ENCODE measurements at places on chromosomes 6 and 20.

DNA sequence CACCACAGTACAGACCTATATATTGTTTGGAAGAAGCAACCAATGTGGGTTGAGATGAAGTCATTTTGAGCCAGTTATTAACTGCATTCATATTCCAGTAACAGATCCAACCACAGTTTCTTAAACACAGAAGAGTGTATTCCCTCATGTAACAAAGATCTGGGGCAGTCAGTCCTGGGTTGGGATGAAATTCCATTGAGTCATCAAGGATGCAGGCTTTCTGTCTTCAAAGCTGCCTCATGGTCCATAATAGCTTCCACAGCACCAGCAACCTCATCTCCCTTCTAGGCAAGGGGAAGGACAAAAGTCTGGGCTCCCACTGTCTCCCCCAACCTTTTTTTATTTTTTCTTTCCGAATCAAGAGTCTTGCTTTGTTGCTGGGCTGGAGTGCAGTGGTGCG lies 2.9 kb upstream of the SOD2 start:
- DNase-seq = no peak

- DNase-seq = no peak
These were observed 462.9 kb downstream of the ADGRB3 start for GRCh38 chr6:69097948-69098347.

DNA sequence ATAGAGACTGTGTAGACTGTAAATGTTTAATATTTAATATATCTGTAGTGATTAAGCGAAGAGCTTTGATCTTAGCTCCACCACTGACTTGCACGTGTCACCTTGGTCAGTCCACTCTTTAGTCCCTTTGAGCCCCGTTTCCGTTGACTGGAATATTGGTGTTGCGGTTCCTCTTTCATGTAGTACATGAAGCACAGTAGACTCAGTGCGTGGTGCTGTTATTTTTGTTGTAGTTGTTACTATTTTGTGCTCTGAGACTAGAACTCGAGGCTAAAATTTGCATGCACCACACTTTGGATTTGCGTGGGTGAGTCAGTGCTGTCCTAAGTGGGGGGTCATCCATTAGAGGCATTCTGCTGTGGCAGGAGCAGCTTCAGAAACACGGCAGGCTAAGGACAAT lies 291.4 kb downstream of the QKI start:
- DNase-seq = no peak

DNA sequence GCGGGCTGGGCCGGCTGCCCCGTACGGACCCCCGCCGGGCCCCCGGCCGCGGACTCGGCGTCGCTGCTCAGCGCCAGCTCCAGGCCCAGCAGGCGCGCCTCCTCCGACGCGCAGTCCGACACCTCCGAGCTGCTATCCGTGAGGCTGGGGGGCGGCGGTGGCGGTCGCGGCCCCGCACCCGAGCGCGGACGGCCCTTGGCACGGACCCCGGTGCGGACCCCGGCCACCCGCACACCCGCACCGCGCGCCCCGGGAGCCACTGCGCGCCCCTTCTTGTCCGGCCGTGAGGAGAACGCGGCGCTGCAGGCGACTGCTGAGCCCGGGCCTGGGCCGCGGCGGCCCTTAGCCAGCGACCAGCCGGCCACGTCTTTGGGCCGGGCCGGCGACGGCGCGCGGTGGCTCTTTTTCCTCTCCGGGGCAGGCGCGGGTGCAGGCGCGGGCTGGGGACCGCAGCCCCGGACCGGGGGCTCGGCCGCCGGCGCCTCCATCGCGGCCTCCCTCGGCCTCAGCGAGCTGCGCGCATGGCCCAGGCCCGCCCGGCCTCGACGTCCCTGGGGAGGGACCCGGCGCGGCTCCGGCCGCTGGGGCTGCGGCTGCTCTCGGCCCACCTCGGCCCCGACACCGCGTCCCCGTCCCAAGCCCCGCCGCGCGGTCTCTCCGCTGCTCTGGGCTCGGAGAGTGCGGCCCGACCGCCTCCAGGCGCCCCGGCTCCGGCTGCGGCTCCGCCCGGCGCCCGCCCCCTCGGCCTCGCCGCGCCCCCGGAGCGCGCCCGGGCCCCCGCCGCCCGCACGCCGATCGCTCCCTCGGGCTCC lies 12.9 kb upstream of the TLDC2 start:
- no peak for DNase-seq

GRCh38 chr20:60694763-60695162 lies 557.3 kb upstream of the CDH4 start:
- DNase-seq = no peak

DNA sequence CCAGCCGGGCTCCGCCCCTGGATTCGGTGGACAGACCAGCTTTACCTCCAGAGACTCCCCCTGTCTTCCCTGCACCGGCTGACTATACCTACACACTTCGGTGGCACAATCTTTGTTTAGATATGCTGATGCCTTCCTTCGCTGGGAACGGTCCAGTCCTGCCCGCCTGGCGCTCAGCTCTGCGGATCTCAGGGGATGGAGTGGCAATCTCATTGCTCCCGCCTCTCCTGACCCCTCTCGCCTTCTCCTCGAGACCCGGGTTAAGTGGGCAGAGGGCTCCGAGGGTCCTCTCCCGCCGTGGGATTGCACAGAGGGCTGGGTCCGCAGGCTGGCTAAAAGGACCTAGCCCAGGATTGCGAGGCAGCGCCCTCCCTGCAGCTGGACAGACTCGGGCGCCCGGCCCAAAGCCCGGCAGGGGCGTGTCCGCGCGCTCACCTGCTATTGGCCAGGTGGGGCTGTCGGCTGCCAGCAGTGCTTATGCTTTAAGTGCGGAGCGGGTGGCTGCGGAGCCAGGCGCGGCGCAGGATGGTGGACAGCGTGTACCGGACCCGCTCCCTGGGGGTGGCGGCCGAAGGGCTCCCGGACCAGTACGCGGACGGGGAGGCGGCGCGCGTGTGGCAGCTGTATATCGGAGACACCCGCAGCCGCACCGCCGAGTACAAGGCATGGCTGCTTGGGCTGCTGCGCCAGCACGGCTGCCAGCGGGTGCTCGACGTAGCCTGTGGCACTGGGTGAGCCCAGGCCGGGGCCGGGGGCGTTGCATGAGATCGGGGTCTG lies at the start of gene GNMT:
Gene GNMT (plus strand): TSS at position 512 of the 777 bp plus-strand sequence. CDS start 14 bp downstream, at position 526.
- DNase-seq = no peak

DNA sequence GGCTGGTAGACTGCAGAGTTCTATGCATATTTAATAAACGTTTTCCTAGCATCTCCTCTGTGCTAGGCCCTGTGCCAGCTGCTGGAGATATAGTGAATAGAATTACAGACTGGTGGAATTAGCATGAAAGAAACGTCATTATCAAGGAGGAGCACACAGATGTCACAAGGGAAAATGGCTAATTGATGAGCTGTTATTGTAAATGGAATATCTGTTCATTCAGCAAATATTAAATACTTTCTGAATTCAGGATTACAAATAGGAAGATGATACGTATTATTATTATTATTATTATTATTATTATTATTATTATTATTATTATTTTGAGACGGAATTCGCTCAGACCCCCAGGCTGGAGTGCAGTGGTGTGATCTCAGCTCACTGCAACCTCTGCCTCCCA lies 1.2 kb downstream of the AAR2 start:
- no peak for DNase-seq

- DNase-seq = no peak
These were observed 26.6 kb downstream of the ZHX3 start for GRCh38 chr20:41290804-41291389.

GRCh38 chr6:52667572-52667971 lies 3.3 kb upstream of the TMEM14A start:
- no peak for DNase-seq

GRCh38 chr6:39608652-39609345 lies 116.4 kb downstream of the KIF6 start:
- no peak for DNase-seq

DNA sequence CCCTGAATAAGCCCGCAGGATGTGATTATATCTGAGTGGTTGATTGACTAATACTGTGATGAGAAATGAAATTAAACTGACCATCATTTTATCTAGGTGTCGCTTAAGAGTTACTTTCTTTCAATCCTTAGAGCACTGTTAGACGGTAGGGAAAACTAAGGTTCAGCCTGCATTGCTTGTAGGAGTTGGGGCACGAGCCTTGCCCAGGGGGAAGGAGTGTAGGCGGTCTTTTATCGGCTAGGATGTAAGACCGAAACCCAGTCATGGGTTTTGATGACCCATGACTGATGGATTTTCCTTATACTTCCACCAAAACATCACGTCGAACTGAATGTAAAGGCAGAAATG lies 392 bp upstream of the TASP1 start:
- no peak for DNase-seq

DNA sequence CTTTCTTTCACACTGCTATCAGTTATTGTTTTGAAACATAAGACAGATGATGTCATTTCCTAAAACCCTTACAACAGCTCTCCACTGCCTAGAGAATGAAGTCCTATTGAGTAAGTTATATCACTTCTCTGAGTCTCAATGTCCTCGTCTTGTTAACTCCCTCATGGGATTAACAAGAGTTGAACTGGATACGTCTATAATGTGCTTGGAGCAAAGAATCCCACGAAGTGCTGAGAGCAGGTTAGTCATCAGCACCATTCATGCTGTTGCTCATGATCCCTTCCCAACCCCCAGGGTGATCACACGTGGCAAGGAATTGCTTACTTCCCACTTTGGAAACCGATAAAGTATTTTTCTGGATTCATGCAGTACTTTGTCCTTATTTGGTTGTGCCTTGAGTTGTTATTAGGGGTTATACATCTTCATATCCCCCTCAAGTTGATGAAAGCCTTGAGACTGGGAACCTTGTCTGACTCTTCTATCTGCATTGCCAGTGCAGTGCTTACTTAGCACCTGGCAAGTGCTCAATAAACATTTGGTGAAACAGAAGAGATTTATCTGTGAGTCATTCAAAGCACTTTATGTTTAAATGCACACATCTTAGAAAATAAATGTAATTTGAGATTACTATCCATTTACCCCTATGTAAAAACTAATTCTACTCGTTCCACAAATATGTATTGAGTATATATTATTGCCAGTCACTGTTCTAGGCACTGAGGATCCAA lies 487.5 kb downstream of the EPM2A start:
- no peak for DNase-seq

DNA sequence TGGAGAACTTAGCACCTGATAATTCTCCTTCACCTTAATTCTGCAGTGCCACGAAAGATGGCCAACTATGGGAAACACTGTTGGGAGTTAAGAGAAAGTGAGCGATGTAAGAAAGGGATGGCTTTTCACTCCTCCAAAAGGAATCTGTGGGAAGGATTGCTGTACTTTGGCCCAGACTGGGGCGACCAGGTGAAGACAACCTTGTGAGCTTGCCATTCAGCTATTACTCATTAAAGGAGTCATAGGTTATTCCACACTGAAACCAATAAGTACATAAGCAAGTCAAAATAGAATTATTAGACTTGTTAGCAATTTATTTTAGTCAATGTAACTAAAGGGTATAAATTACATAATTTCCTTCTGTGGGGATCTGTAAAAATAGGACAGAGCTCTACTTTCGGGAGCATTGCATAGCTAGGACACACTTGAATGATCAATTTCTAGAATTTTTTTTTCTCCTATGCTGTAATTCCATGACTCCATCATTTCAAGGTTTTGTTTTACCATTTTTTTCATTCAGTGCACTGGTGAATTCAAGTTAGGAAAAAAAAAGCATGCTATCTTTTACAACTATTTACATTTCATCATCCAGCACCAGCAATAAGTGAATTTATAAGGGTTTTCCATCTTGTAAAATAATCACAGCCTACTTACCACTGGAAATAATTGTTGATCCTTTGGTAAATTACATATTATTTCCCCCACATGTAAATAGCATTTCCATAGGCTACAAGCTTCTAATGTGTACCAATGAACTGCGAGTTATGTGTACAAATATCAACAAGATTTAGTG lies 231.7 kb downstream of the SIM1 start:
- DNase-seq = no peak

DNA sequence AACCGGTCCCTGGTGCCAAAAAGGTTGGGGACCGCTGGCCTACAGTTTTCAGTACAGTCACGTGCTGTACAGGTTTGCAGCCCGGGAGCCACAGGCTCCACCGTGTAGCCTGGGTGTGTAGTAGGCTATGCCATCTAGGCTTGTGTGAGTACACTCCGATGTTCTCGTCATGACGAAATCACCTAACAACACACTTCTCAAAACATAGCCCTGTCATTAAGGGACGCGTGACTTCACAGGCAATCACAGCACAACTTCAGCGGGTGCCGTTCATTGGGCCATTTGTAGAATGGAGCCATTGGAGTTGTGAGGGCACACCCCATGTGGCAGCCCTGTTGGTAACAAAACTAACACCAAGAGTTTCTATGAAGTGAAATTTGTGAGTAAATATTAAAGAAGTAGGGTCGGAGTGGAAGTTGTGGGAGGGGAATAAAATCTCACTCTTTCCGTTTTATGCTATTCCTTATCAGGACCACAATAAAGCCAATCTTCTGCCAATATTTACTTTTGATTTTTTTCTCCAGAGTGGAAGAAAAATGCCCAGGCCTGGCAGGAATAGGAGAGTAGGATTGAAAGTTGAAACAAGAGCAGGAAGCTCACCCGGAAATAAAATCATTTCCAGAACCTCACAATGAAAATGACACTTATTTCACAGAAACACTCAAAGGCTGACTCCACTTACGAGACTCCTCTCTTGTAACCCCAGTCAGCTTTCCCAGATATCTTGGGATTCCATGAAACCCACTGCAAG lies 63.7 kb upstream of the PTPN1 start:
- DNase-seq = no peak

DNA sequence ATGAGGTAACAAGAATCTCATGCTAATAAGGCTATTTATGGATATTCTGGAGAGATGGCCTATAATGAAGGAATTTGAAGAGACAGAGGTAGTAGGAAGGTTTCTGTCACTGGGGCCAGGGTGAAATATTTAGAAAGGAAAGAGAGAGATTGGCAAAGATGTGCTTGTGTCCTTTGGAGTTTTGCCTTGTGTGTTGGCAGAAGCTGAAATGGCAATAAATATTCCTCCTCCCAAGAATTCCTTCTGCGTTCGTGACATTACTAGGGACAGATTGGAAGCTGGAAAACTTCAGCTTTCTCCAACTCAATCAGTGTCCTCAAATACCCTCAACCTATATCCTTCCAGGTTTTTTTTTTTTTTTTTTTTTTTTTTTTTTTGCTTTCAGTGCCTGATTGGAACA lies 6.3 kb downstream of the SAMD5 start:
- DNase-seq = no peak

DNA sequence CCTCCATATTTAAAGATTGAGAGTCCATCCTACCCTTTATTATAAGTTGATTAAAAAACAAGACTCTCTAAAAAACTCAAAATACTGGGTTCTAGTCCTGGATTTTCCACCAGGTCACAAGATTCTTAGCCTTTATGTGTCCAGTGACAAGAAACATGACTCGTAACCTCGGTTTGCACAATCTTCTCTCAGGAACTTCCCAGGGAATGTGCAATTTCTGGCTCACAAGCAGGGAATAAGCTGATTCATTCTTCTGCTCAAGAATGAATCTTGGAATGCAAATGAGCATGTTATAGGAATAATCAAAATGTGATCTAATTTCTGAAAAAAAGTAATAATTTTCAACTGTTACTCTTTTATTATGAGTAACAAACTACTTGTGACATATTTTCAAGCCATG lies 45.1 kb downstream of the OGFRL1 start:
- DNase-seq = no peak

GRCh38 chr6:130381459-130382380 lies 15.9 kb downstream of the TMEM200A start:
- DNase-seq = no peak

- DNase-seq = peak; percentile 26
These were observed at the start of gene CENPB for GRCh38 chr20:3786665-3787323. Gene CENPB, minus strand, starts transcription at chr20:3786740. Its CDS starts 257 bp downstream, at chr20:3786483.

- DNase-seq = no peak
These were observed 150.9 kb upstream of the STMND1 start for GRCh38 chr6:16950825-16951495.

Data from NCI-H2081 treated with DMSO at 0.1 percent for 48 hours (cell line).